ENCODE measurements at places on chromosomes 5 and 9.

DNA sequence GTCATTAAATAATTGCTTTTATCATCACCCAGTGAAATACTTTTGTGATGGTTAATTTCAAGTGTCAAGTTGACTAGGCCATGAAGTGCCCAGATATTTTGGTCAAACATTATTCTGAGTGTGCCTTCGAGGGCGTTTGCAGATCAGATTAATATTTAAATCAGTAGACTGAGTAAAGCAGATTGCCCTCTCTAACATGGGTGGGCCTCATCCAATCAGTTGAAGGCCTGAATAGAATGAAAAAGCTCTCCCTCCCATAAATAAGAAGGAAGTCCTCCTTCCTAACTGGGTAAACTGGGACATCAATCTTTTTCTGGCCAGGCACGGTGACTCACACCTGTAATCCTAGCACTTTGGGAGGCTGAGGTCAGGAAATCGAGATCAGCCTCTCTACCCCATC lies 12.4 kb upstream of the FGF10 start:
- DNase-seq: no peak

GRCh38 chr5:178063277-178063676 lies 50.1 kb upstream of the N4BP3 start:
- no peak for DNase-seq

DNA sequence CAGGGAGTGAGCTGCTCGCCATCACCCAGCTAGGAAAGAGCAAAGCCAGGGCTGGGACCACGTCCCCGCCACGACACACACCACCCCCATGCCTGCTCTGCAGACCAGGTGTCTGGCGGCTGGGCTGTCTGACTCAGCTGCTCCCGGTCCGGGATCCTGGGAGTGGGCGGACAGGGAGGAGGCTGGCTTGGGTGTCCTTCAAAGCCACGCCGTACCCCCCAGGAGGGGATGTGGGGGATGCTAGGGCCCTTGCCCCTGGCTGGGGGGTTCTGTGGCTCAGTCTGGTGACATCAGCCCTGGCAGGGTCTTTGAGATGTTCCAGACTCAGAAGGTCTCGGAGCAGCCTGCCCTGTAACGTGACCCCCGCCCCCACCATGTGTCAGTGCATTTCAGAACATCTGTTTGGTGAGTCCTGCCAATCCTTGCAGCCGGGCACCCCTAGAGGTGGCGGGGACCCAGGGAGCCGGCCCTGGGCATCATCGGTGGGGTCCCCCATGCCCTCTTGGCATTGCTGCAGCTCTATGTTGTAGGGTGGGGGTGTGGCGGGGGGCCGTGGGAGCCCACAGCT lies 62.3 kb downstream of the HMCN2 start:
- no peak for DNase-seq

DNA sequence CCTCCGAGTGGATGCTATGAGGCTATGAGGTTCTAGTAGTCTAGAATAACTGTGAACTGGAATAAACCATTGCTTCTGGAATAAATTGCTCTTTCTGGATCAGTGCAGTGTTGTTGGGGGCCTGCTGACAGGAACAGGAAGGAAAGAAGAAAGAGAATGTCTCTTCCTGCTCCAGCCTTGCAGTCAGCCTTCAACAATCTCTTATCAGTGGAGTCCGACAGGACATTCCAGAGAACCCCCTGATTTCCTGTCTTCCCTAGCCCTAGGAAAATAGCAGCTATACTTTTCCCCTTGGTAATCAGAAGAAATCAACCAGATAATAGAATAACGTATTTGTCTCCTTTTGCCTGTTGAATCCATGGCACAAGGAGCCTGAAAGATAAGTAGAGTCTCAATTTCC lies 55.4 kb downstream of the WDR36 start:
- DNase-seq: no peak

GRCh38 chr5:147675168-147675567 lies 107.4 kb downstream of the JAKMIP2 start:
- no peak for DNase-seq

DNA sequence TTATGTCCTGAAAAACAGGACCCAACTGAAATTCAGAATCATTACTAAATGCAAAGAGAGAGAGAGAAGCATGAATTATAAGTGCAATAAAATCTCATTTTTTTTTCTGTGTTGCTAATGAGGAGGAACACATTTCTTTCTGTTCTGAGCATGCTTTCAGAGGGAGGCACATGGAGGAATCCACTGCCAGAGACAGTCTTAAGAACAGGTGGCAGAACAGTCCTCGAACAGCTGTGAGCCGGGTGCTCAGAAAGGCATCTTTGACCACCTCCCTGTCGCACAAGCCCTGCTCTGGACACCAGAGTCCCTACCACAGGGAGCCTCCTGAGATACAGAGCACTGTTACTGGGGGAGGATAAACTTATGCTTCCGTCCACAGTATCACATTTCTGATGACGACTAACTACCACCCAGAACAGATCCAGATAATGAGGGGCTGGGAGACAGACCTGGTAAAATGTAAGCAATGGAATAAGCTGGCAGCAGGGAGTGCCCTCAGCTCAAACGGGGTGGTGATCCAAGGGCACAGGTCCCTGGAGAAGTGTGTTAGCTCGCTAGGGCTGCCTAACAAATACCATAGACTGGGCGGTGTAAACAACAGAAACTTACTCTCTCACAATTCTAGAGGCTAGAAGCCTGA lies 134.0 kb downstream of the SLC1A3 start:
- no peak for DNase-seq

DNA sequence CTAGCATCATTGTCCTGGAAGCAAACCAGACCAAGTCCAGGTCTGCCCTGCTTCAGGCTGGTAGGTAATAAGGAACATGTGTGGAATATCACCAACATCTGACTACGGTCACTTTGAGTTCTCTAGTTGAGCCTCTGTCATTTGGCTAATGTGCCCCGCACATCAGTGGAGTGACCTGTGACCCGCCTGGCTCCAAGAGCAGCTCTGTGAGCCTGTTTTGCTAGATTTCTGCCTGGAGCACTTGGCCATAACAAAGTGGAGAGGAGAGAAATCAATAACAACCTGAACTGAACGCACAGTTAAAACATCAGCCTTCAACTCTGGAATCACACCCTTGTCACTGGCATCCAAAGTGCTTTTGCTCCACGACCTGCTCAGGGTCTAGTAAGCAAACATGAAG lies 115.7 kb downstream of the PPP2R2B start:
- DNase-seq: no peak

DNA sequence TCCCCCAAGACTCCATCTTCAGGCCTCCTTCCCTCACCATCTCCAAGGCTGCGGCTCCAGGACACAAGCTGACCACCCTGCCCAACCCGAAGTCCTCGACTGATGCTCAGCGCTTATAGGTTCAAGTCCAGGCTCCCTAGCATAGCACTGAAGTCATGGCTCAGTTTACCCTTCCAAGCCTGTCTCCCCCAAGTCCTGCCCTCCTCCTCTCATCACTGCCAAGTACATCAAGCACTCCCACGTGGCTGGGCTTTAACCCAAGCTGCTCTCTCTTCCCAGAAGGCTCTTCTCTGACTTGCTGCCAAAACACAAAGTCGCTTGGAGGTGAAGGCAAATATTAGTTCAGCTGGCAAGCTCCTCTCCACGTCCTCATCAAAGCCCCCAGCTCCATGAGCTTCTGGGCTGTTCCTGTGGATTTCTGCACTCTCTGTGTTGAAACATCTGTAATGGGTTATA lies 22.1 kb upstream of the MARCHF6 start:
- DNase-seq: no peak

DNA sequence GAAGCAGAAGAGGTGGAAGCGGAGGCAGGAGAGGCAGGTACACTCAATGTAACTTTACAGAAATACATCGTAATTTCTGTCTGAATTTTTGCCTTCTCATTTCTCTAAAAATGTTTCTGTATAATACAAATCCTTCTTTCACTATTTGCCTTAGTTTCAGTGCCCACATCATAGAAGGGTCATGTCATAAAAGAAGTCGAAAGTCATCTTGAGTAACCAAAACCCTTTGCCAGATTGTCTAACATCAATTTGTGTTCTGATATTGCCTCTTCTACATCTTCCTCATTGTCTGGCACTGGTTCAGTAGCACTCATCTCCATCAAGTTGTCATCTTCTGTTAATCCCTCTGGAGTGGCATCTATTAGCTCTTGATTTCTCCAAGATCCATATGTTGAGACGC lies 6.2 kb upstream of the CYFIP2 start:
- DNase-seq: no peak

- DNase-seq: peak; percentile 48
Observed at GRCh38 chr9:83649080-83649479, 26.1 kb downstream of the IDNK start.

- DNase-seq: no peak
Observed at GRCh38 chr9:27413511-27414219, 110.4 kb upstream of the IFNK start.

GRCh38 chr9:34507966-34508365 lies 14.8 kb downstream of the ENHO start:
- no peak for DNase-seq
